ENCODE measurements at places on chromosomes 6 and 20. TPM values are rescaled to one million over a fixed set of nuclear protein-coding genes. Genes with fewer than 3 reads are reported as not detected.
A peak's percentile ranks its signal among the peaks of the same experiment; 100 is the strongest.

Gene CD40
- total RNA-seq: 16.3 TPM

Gene STX11
- 0.30 TPM for total RNA-seq

Gene HDGFL1
- not detected for total RNA-seq

Gene SLC17A2
- not detected for total RNA-seq

- no peak for DNase-seq
Measured at GRCh38 chr6:156647991-156648390, 129.2 kb upstream of the ARID1B start.

GRCh38 chr20:16392346-16392745 lies 180.9 kb downstream of the KIF16B start:
- no peak for DNase-seq

DNA sequence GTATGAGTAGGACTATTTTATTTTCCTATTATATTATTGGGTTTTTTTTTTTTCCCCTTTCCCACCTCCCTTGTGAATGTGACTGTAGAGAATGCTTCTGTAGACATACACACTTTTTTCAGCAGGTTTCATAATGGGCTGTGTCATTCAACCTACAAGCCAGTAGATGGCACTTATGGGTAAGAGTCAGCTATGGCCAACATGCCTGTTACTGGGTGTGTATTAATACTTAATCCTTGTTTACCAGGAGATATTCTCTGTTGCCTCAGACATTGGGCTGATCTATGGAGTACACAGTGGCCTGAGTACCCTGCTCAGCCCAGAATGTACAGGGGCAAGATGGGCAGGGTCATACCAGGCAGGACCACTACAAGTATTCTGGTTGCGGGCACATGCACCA lies 382.5 kb downstream of the EPHA7 start:
- DNase-seq: peak; percentile 64

DNA sequence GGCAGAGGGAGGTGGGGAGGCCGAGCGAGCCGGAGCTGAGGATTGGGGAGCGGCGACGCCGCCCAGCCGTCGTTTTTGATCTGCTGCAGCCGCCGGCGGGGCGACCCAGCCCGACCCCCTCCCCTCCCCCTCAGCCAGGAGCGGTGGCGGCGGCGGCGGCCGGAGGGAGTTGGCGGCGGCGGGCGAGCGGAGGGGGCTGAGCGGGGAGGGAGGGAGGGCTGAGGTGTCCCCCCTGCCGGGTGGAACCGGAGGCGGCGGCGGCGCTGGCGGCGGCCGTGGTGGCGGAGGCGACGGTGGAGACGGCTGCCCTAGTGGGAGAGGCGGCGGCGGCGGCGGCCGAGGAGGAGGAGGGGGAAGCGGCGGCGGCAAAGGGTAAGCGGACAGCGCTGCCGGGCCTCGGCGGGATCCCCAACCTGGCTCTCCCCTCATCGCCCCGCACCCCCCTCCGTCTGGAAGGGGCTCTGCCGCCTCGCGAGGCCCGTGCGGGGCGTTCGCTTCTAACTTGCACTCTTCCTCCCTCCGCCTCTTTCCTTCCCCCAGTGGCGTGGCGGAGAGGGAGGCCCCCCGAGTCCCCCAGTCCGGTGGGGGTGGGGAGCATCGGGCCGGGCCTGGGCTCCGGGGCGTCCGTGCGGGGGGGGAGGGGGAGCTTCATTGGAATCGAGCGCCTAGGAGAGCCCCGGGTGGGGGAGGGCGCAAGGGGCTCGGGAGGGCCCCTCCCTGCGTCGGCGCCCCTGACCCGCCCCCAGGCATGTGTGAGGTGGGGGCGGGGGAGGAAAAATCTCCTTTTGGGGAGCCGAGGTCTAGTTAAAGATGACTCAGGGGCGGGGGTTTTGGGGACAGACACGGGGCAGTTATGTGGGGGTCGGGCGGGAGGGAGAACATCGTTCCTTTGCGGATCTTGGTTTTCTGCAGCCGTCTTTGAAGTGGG lies at the start of gene TAB2:
Gene TAB2, plus strand, starts transcription at position 69 of the 928 bp plus-strand sequence. CDS start 52,286 bp downstream, outside the sequence.
- peak; percentile 59 for DNase-seq

- peak; percentile 24 for DNase-seq
Measured at GRCh38 chr6:133240511-133241085, 559 bp upstream of the EYA4 start.

DNA sequence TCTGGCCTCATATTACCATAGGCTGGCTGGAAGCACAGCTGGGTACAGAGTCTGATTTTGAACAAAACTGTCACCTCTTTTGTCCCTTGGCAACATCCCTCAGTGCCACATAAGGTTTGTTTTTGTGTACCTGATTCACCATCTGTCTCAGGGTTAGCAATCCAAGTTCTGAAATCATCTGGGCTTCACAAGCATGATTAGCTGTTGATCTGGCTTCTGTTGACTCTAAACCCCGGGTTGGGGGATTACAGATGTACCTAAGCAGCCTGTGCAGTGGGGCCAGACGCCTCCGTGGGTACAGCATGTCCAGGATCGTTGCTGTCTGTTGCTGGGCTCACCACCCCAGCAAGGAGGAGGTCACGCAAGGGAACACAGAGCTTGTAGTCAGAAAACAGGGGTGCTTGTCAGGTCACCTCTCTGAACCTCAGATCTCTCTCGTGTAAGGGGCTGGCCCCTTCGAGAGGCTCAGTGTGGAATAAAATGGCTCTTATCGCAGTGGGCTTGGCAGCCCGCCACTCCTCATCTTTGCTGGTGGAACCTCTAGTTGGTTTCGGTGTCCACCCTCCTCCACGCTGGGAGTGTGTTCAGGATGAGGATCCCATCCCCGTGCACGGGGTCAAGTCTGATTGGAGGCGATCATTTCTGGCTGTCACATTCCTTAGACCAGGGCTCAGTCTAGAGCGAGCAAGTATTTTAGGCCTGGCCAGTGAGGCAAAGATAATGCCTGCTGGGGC lies 39.2 kb upstream of the ZNF831 start:
- DNase-seq: no peak

GRCh38 chr6:150866147-150866990 lies 867 bp downstream of the MTHFD1L start:
- peak; percentile 93 for DNase-seq

GRCh38 chr6:20313051-20313450 lies 88.6 kb upstream of the E2F3 start:
- no peak for DNase-seq

GRCh38 chr20:22819112-22819511 lies 216.0 kb upstream of the SSTR4 start:
- DNase-seq: no peak

DNA sequence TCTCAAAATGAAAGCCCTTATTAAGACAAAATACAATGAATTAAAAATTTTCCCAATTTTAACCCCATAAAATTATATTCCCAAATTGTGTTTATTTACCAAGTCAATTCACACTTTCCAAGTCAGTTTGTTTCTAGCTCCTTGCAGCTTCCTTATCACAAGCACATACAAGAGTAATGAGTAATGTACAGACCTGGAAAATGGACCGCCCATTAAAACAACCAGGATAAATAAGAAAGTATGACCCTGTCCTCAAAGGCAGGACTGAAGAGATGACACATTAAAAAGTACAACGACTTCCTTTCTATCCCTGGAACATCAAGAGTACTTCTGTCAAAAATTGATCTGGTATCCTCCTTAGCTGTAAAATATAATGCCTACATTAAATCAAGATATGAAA lies 47.1 kb upstream of the TMX4 start:
- no peak for DNase-seq

- DNase-seq: peak; percentile 33
Measured at GRCh38 chr6:167497428-167498056, 172.7 kb downstream of the TTLL2 start.

- no peak for DNase-seq
Measured at GRCh38 chr6:53565886-53566285, 21.0 kb upstream of the GCLC start.

- DNase-seq: no peak
Measured at GRCh38 chr20:23156170-23156841, 70.2 kb upstream of the CD93 start.
